ENCODE measurements at places on chromosomes 12 and 14. TPM values are rescaled to one million over a fixed set of nuclear protein-coding genes. Genes with fewer than 3 reads are reported as not detected.

GRCh38 chr14:22678221-22678620 lies 34.1 kb upstream of the OR6J1 start:
- no peak for DNase-seq

- DNase-seq: no peak
Observed at GRCh38 chr12:107978201-107978600, 150.9 kb upstream of the WSCD2 start.

- peak; percentile 15 for DNase-seq
Observed at GRCh38 chr12:65923228-65923627, 98.9 kb downstream of the HMGA2 start.

DNA sequence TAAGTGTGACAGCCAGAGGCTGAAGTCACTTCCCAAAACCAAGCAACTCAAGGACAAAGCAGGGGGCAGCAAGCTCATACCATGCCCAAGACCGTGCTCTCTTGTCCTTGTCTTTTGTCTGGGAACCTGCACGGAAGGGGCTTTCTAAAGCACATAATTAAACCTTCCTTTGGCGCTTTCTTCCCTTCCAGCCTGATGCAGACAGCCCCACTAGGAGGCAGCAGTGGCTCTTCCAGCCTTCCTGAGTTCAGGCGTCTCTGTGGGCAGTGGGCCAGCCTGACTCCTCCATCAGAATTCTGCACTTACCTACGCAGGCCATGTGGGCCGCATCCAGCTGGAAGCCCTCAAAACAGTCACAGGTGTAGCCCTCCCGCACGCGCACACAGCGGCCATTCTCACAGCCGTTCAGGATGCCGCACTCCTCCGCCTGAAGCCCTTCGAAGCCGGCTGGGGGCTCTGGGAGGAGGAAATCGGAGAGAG lies 7.6 kb downstream of the ISCA2 start:
- no peak for DNase-seq

The SERPINA9 gene
- not detected for total RNA-seq

The CDC42BPB gene
- 7.6 TPM for total RNA-seq
